ENCODE measurements at places on chromosomes 12 and 14.

- no peak for DNase-seq
Observed at GRCh38 chr12:89663577-89664357, 44.9 kb downstream of the ATP2B1 start.

GRCh38 chr12:52975820-52976573, 27.1 kb downstream of the KRT18 start:
- DNase-seq: peak; percentile 52

DNA sequence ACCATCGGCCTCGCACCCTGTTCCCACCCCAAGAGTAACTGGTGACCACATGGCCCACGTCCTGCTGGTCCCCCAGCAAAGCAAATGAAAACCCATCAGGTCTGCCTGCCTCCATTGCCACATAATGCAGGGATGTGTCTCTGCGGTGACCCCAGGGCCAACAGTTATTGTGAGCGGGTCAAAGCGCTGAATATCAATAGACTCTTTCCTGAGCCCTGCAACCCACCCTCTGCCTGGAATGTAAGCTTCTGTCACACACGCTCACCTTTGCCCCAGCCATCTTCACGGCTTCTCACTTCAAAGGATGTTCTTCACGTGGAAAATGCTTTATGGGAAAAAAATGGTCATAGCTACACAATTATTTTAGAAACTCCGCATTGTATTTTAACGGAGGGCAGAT, 63.9 kb downstream of the FZD10 start:
- no peak for DNase-seq

GRCh38 chr14:37819155-37820015, 224.0 kb downstream of the TTC6 start:
- no peak for DNase-seq

DNA sequence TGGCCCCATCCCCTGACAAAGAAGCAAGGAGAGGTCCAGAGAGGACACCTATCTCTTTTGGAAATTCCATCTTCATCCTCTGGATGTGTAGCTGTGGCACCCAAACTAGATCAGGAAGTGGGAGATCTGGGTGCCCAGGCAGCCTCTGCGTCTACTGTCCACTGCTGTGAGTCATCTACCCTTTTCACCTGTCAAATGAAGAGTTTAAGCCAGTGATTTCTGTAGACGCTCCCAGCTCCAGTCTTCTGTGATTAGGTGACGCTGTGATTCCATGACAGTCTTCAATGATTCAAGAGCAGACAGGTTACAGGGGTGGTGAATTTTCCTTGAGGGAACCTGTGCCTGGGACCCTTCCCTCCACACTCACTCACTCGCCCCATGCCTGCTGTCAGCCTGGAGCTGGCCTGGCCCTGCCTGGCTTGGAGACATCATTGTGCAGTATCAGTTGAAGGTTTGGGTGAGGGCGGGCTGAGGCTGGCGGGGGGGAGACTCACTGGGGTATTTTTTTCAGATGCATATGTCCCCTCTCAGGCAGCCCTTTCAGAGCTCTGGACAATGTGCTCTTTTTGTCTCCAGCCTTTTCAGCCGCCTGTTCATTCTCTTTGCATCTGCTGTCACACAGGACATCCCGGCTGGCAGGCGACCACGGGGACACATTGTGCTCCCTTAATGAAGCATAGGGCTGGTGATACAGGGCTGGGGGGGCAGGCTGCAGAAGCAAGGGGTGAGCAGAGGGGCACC, 56.8 kb upstream of the PARP11 start:
- DNase-seq: no peak

DNA sequence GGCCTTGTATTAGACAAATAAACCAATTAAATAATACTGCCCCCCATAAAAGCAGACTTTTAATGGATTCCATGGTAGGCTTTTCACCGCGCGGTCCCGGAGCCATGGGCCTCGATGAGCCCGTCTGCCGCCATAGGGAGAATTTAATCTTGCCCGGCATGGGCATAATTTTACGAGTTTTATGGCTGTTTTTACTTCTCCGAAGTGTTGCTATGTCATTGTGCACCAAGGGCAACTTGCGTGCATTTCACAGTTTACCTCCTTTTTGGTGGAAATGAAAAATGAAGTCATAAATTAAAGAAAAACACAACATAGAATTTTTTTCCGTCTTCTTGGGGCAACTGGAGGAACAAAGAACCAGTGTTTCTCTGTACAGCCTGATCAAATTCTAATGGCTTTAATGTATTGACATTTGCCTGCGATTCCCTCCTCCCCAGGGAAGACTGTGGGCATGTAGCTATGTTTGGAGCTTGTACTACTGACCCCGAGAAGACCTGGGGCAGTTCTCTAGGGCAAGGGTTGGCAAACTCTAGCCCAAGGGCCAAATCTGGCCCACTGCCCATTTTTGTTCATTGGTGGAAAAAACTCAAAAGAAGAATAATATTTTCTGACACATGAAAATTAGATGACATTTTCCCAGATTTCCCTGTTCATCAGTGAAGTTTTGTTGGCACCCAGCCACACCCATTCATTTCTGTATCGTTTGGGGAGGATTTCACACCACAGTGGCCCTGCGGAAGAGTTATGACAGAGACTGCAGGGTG, 142.7 kb downstream of the CHST11 start:
- DNase-seq: no peak
